Smooth muscle cell of trachea (primary cell): ENCODE measurements at places on chromosomes 13 and 19. TPM values are rescaled to one million over a fixed set of nuclear protein-coding genes. Genes with fewer than 3 reads are reported as not detected.

The ZNF30 gene
- total RNA-seq, result 2.9 and 3.6 TPM in 2 replicates

The FFAR1 gene
- not detected in 2 replicates for total RNA-seq

The ARMC6 gene
- total RNA-seq, result 43.2 TPM in 2 replicates

The CASP14 gene
- not detected in 2 replicates for total RNA-seq

The SPC24 gene
- 15.9 and 111 TPM in 2 replicates for total RNA-seq

The KIR3DL2 gene
- total RNA-seq, result not detected in 2 replicates

The ZNF560 gene
- 1.0 and 2.2 TPM in 2 replicates for total RNA-seq

The PDX1 gene
- total RNA-seq, result not detected in 2 replicates

The CPT1C gene
- total RNA-seq, result 29.7 and 37.5 TPM in 2 replicates

The TMEM91 gene
- 4.4 and 10.9 TPM in 2 replicates for total RNA-seq
